A172 (cell line): ENCODE measurements at places on chromosomes 13 and 19.

DNA sequence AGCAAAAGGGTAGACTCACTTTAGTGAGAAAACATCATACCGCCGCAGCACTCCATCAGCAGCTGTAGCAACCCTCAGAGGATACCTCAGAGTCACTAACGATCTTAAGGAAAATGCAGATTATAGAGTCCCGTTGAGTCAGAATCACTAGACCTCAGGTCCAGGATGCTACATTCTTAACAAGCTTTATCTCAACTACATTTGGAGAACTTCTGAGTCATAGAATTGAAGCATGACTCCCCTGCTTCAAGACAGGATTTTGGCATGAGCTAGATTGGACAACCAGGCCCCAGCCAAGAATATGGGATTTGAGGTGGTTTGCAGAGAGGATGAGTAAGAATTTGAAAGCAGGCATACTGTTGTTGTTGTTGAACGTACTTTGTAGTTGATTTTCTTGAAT, 118.9 kb upstream of the UBL3 start:
- DNase-seq = peak; percentile 81

DNA sequence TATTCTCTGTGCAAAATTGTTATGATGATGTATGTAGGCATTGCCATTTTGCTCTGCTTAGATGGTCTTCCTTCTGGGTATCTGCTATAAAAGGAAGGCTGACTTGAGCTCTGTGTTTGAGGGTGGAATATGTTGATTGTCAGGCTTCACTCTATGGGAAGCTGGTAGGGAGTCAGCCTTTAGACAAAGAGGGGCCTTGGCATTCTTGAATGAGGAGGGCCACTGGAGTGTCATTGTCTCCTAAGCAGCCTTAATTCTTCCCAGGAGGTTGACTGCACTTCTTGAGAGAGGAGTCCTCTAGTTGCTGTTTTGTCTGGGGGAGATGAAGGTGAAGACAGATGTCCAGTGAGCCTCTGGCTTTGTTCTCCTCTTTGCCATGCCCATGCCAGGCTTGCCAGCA, 266.8 kb downstream of the KCNRG start:
- DNase-seq = no peak

- no peak for DNase-seq
These were observed 22.7 kb upstream of the CPB2 start for GRCh38 chr13:46127358-46128023.

GRCh38 chr13:65914716-65915115, 1315.4 kb downstream of the PCDH9 start:
- no peak for DNase-seq

DNA sequence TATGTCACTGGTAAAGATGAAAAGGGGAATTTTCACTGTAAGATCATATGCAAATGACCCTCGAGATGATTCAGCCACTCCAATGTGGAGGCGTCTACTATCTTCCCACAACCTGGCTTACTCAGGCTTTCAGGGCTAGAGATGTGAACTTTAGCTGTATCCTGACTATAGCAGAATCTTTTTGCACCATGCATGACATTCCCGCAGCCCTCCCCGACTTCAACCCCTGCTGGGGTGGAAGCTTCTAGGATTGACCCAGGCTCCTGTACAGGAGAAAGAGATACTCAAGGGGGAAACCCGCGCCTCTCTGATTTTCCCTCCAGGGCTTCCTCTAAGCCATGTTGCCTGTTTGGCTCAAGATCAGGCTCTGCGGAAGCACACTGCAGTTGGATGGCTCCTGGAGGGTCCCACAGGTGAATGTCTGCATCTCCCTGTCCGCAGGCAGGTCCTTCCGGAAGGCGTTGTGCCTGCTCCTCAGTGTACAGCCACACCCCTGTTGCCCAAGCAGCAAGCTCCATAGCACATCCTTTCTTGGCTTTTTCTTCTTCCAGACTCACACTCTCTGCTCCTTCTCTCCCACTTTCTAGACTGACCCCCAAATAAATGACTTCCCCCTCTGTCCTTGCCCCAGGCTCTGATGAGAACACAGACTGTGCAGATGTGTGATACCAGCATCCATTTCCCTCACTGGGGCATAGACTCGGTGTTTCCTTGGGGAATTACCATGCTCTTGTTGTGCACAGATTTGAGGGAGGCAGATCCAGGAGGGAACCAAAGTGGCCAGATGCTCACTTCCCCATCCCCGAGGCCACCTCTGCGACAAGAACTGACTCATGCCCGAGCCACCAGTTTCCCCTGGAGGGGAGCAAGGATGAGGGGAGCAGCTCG, 29.1 kb upstream of the POP4 start:
- DNase-seq = peak; percentile 74

DNA sequence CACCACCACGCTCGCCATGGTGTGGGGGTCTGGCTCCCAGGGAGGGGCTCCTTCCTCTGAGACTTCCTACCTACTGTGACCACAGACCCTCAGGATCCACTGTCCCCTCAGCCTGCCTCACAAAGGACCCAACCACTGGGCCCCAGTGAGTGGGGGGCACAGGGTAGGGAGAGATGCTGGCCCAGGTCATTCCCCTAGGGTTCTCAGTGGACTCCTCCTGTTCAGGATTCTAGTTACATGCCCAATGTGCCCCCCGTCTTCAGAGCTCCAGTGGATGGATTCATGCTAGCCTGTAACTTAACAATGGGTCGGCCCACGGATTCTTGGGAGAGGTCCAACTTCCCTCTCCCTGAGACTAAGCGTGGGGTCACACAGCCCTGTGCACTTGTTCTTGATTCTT, at the start of gene TSKS:
Gene TSKS, minus strand, starts transcription at position 77 of the 400 bp plus-strand sequence. Its CDS starts 59 bp downstream, at position 18.
- DNase-seq = no peak

- no peak for DNase-seq
These were observed 43.4 kb upstream of the AKAP11 start for GRCh38 chr13:42228527-42228926.

GRCh38 chr13:97328222-97328790, 105.7 kb upstream of the RAP2A start:
- DNase-seq = peak; percentile 83

GRCh38 chr19:14050512-14050911, 11.4 kb downstream of the PALM3 start:
- DNase-seq = no peak

DNA sequence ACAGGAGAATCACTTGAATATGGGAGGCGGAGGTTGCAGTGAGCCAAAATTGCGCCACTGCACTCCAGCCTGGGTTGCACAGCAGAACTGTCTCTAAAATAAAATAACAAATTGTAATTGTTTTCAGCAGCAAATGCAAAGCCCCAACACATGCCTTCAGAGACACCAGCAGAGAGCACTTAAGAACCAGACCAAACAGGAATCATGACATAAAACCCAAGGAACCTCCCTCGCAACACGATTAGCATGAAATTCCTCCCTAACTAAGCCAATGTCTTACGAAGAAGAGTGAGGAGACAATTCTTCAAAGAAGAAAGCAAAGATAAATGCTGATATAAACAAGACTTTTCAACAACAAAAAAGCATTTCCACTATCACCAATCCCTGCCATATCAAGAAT, 40.1 kb downstream of the PSPC1 start:
- no peak for DNase-seq

DNA sequence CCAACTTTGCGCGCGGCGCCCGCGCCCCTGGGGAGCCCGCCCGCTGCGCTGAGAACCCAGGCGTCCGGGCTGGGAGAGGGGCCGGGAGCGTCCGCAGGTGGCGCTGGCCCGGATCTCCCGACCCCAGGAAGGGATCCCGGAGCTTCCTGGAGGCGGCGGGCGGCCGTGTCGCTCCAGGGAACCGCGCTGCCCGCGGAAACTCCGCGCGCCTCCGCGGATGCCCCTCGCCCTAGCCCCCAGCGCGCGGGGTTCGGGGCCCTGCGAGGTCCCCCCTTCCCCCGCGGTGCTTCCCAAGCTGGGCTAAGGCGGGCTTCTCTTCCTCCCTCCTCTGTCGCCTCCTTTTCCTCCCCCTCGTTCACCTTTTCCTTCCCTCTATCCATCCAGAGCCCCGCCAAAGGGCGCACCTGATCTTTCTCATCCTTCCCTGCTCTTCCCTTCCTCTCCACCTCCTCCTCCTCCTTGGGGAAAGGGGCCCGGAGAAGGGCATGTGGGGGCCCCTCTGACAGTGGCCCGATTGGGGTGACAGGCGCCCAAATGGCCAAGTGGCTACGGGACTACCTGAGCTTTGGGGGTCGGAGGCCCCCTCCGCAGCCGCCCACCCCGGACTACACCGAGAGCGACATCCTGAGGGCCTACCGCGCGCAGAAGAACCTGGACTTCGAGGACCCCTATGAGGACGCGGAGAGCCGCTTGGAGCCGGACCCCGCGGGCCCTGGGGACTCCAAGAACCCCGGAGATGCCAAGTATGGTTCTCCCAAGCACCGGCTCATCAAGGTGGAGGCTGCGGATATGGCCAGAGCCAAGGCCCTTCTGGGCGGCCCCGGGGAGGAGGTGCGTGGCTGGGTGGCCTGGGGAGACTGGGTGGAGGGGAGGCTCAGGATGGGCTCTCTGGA, 710 bp downstream of the SHD start:
- DNase-seq = no peak

- DNase-seq = no peak
These were observed 87.1 kb downstream of the GJA3 start for GRCh38 chr13:20073775-20074174.

- peak; percentile 57 for DNase-seq
These were observed 2.5 kb downstream of the ZNF430 start for GRCh38 chr19:21022996-21023395.

DNA sequence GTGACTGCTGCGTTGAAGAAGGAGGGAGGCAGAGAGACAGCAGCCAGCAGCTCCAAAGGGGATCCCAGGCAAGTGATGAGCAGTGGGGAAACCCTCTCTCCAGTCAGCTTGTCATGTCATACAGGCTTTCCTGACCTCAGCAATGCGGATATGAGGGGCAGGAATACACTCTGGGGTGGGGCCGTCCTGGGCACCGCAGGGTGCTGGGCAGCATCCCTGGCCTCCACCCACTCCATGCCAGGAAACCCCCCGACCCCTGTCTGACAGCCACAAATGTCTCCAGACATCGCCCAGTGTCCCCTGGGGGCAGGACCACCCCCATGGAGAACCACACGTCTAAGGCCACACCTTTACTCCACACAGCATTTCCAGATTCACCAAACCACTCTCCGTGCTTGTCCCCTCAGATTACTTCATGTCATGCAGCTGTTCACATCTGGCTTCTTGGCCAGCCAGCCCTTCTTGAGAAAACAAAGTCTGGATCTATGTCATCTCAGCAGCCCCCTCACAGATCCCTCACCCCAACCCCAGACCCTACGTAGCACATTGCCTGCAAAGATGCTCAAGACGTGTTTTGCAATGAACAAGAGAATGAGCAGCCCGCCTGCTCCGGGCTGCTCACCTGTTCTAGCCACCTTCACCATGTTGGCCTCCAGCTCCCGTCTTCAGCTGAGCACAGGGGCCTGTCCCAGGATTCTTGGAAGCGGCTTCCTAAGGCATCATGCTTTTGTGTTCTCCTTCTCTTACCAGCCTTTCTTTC, 46.5 kb downstream of the RFX2 start:
- DNase-seq = no peak

DNA sequence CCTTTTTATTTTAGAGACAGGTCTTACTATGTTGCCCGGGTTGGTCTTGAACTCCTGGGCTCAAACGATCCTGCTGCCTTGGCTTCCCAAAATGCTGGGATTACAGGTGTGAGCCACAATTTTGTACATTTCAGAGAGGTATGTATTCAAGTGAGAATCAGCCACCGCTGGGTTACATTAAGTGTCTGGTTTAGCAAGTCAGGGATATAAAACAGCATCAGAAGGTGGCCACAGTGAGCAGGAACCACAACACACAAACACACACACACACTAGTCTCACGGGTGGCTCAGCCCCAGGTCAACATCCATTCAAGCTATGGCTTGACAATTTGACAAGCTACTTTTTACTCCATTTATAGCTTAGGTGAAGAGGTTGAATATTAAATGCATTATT, 20.2 kb downstream of the KLK5 start:
- no peak for DNase-seq

DNA sequence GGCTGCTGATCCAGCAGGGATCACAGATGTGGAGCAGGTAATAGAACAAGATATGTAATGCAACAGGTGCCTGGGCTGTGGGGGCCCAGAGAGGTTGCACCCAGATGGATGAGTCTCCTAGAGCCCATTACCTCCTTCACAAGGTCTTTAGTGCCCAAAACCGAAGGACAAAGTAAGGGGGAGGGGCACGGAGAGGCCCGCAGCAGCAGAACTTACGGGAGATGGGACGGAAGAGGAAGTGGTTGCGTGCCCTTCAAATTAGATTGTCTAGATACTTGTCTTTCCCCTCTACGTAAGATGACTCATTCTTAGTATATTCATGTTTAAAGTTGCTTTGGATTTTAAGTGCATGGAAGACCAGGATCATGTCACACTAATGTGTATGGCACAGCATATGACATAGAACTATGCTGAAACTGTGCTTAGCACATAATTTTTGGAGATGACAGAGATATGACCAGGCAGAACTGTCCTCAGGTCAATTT, 5.7 kb upstream of the MRPS31 start:
- peak; percentile 60 for DNase-seq

DNA sequence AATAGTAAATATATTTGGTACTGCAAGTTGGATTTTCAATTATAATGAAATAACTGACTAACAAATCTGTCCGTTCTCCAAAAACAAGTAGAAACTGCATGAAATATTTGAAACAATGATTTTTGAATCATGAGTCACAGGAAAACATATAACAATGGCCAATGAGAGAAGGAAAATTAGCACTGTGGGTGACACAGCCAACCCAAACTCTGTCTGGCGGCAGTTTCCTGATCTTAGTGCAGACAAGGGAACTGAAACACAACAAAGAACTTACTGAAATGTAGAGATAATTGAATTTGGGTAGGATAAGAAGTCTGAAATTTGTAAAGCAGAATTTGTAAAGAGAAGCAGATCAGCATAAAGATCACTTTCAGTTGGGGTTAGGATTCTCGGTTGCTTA, 2743.3 kb upstream of the PCDH20 start:
- DNase-seq = peak; percentile 51

- DNase-seq = no peak
These were observed 30.9 kb downstream of the LAMP1 start for GRCh38 chr13:113327766-113328471.

GRCh38 chr19:4199699-4200293, 17.3 kb downstream of the ANKRD24 start:
- no peak for DNase-seq

DNA sequence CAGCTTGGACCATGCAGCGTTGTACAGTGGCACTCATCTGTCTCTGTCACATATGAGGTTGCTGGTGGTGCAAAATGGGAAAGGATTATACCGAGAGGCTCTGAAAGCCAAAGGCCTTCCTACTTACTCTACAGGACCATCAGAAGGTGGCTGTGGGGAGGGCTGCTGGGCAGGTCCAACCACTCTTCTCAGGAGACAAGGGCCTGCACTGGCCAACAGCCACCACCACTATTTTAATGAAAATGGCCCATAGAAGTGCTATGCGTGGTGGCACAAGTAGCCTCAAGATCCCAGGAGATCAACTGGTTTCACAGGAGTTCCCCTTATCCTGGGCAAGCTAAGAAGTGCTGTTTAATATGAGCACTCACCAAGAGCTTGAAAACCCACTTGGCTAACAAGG, 52.3 kb downstream of the MRPL57 start:
- no peak for DNase-seq

DNA sequence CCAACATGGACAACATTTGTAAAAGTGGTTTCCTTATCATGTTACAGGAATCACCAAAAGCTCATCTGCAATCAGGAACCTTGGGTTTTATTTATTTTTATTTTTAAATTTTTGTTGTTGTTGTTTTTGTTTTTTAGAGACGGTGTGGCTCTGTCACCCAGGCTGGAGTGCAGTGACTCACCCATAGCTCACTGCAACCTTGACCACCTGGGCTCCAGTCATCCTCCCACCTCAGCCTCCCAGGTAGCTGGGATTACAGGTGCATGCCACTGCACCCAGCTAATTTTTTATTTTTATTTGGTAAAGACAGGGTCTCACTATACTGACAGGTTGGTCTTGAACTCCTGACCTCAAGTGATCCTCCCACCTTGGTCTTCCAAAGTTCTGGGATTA, 13.6 kb upstream of the SERP2 start:
- DNase-seq = no peak

GRCh38 chr13:71752775-71753513, 114.1 kb downstream of the DACH1 start:
- no peak for DNase-seq
